ENCODE measurements at places on chromosomes 6 and 20.

GRCh38 chr6:71851214-71851613, 35.1 kb upstream of the RIMS1 start:
- DNase-seq = no peak

GRCh38 chr20:38167851-38168760, 3.0 kb upstream of the TGM2 start:
- DNase-seq = no peak

GRCh38 chr6:117451671-117452070, 25.9 kb upstream of the ROS1 start:
- no peak for DNase-seq

GRCh38 chr20:63789836-63790571, 41.1 kb downstream of the ZBTB46 start:
- no peak for DNase-seq

DNA sequence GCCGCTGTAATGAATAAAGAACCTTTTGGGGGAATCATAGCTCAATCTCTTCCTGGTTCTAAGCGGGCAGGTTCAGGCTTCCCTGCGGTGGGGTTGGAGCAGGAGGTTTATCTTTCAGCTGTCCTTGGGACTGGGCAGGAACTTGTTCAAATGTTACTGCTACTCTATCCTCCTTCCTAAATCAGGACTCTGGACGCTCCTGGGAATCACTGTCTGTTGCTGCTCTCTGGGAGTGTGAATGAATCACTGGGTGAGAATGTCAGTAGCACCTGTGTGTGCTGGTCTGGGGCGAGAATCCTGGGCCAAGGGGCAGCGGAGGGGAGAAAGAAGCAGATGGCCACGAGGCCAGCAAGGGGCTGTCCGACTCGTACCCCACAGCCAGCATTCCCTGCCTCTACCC, 65.4 kb upstream of the ZNFX1 start:
- DNase-seq = no peak

DNA sequence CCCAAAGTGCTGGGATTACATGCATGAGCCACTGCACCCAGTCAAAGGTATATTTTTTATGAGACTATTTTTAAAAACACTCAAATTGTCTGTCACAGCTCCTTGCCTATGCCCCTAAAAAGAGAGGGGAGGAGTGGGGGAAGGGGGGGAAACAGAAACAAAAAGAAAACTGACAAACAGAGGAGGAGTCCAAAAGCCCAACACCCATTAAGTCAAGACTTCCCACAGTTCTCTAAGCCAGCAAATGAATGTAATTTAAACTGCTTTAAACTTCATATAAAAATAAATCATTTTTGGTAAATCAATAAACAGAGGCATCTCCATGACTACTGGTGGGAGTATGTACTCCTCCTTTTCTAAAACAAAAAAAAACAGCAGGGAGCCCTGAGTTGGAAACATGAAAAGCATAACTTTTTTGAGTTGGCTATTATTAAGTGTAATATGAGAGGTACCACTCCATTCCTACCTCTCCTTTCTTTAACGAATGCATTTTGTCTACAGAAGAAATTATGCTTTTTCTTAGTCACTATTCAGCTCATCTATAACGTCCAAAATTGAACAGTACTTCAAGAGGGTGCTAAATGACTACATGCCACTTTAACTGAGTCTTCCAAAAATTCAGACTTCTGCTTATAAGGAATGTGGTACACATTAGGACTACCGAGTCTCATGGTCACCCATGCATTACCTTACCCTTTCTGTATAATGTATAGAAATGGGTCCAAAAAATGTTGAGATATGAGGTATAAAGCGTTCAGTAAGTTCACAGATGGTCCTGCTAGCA, 119.0 kb upstream of the PRSS16 start:
- DNase-seq = no peak

DNA sequence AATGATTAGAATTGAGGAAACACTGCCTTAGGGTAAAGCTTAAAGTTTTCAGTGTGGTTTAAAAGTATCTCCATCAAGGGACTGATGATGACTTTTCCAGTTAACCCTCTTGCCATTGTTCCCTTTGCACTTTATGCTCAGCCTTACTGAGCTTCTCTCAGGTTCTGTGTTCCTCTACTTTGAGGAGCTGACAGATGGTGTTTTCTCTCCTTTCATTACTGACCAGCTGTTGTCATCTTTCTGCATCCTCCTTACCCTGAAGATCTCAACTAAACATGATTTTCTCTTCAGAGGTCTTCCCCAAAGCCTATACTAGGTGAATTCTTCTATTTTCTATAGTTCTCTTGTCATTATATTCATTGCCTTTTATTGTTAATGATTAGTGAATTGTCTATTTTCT, 475.6 kb upstream of the SYNCRIP start:
- DNase-seq = no peak

DNA sequence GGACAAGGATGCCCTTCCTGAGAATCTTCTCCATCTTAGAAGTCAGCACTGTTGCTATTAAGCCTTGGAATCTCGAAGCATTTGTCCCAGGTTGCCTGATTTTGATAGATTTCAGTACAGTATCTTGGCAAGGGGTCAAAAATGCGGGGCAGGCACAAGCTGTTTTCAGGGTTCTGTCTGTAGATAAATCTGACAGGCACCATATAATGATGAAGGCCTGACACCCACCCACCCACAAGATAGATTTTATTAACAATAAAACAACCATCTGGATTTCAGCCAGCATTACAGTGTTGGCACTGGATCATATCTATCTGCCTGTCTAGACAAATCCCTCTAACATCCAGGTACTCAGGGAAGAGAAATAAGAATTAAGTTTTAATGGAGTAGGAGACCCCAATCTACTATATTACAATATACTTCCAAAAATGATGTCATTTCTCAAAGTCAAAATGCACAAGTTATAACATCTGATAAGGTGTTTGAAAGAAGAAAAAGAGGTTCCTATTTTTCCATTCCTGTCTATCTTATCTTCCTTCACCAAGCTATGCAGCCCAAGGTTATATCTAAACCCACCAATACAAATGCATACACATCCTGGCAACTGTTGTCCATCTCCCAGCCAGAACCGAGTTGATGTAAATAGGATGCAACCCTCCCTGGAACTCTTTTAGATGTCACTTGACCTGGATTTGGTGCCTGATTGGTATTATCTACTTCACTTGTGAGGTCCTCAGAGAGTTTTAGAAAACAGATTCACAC, 10.7 kb downstream of the NEDD9 start:
- DNase-seq = no peak

GRCh38 chr6:153215242-153215641, 84.2 kb upstream of the RGS17 start:
- no peak for DNase-seq

- no peak for DNase-seq
Measured at GRCh38 chr20:62186887-62187866, 4.3 kb downstream of the MTG2 start.
